Stimulated activated CD4-positive, alpha-beta T cell treated with anti-CD3 and anti-CD28 coated beads, Interleukin-12 subunit alpha, Interleukin-12 subunit beta, amount 100 ng/mL, for 4 hours (primary cell): ENCODE measurements at places on chromosomes 3 and 15.
A peak's percentile ranks its signal among the peaks of the same experiment; 100 is the strongest.

GRCh38 chr15:48423896-48424475 is 92.8 kb downstream of the DUT start:
- DNase-seq: no peak

DNA sequence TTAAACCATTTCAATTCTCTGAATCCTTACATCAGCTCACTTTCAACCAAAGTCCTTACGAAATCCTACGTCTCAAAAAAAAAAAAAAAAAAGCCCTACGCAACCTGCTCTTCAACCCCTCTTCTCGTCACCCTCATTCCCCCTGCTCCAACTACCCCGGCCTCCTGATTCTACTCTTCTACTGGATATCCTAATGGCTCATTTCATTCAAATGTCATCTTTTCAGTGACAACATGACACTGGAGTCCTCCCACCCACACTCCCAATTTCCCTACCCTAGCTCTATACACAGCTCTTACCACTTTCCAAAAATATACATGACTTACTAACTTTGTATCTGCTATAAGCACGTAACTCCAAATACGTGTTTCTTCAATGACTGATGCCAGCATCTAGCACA is 11.5 kb downstream of the UBP1 start:
- DNase-seq: no peak

GRCh38 chr3:67018105-67018788 is 20.1 kb downstream of the KBTBD8 start:
- no peak for DNase-seq

DNA sequence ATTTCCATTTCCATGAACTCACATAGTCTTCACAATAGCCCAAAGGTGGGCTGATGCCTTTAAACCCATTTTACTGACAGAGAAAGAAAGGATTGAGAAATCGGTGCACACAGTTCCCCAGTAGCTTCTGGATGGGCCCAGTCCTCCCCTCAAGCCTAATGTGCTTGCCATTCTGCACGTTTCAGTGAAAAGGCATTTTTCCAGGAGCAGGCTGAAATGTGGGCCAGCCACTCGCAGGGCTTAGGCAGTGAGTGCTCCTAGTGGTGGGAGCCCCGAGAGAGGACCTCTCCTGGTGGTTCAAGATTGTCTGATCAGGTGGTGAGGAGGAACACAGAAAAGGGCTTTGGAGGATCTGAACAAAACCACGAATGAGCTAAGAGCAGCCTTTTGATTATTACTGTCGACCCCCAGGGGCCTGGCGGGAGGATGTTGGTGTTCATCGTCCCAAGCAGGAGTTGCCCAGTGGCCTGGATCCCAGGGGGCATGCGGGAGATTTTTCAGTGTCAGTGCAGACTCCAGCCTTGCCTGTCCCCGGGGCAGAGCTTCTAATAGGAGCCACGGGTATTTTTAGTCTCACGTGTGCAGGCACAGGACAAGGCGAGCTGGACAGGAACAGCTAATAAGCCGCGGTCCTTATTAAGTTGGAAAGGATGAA is 8.7 kb upstream of the KY start:
- DNase-seq: no peak

DNA sequence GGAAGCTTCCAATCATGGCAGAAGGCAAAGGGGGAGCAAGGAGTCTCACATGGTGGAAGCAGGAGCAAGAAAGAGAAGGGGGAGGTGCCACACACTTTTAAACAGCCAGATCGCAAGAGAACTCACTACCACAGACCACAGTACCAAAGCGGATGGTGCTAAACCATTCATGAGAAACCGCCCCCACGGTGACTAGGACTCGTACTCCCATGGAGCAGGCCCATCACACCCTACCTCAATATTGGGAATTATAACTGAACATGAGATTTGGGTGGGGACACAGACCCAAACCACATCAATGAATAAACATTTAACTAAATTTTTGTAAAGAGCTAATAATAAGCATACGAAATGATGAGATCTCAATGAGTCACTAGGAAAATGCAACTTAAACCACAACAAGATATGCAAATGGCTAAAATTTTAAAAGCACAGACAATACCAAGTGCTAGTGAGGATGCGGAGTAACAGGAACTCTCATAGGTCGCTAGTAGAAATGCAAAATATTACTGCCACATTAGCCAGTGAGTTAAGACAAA is 10.0 kb downstream of the MRPS25 start:
- peak; percentile 46 for DNase-seq

- no peak for DNase-seq
These were observed 3.7 kb downstream of the WNT5A start for GRCh38 chr3:55483196-55484095.

- DNase-seq: no peak
These were observed 340.2 kb downstream of the LRRC3B start for GRCh38 chr3:26962492-26963360.

DNA sequence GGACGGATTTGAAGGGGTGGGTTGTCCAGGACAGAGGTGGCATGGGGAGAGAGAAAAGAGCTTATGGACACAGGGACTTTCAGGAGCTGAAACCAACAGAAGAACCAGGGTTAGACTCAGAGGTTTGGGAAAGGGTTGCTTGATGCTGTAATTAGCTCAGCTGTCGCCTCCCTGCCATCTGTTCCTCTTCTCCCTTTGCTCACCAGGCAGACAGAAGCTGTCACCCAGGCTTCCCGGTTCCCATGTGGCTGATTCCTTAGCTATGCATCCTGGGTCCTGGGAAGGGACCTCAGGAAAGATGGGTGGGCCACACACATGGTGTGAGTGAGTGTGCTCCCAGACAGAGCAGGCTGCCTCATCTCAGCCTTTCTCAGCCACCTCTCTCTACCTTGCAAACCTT is 14.1 kb downstream of the PTPN23 start:
- DNase-seq: no peak

GRCh38 chr3:42505128-42505848 is 2.8 kb downstream of the VIPR1 start:
- DNase-seq: no peak

DNA sequence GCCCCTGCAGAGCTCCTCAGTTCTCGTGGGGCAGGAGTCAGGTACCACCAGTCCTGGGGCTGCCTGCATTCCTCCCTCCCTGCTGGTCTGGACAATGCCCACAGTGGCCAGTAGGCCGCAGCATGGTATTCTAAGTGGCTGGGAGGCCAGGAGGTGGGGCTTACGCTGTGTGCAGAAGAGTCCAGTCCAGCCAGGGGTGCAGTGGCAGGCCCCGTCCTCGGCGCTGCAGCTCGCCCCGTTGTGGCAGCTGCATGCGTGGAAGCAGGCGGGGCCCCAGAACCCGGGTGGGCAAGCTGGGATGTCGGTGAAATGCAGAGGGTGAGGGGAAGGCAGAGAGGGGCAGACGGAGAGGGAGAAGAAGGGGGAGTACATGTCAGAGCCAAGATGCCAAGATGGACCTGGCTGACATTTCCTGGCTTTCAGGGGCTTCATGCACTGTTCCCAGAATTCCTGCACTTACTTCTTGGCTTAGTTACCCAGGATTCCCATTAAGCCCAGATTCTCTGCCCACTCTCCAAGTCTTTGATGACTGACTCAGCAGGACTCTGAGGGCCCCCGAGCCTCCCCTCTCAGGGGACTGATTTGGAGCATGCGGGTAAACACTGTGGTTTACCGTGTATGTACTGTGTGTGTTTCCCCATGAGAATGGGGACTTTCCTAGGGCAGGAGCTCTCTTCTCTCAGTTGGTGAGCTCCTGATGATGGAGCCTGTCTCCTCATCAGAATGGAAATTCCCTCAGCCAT is 47.5 kb downstream of the RAB11A start:
- DNase-seq: peak; percentile 19

DNA sequence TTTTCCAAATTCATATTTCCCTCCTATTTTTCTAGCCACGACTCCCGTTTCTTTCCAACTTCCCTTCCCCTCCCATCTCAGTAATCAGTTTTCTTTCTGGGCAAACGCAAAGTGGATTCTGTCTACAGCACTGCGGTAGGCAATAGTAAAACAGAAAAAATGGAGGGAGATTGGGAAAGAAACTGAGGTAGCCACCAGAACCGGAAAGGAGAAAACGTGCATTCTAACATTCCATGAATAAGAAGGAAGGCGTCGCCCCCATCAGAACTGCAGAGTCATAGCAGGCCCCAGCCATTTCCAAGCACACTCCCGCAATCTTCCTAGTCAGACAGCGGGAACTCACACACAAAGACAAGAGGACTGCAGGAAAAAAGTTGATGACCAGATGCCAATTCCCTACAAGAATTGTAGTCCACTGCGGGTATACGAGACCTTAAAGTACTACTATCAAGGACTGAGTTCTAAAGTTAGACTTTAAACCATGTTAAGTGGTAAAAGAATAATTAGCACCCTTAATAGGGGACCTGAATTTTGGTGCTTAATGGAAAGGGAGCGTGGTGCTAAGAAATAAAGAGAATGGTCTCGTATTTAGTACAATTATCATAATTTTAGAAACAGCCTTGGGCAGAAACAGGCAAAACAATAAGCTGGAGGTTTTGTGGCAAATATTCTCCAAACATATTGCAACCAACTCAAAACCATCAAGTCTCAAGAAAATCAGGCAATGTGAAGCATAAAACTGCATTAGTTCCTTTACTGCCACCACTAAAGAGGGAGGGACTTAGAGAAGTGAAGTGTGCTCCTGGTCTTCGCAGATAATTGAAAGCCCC is 1.4 kb downstream of the PFN2 start:
- no peak for DNase-seq

- DNase-seq: no peak
These were observed 44.4 kb downstream of the PDZRN3 start for GRCh38 chr3:73580343-73580742.

DNA sequence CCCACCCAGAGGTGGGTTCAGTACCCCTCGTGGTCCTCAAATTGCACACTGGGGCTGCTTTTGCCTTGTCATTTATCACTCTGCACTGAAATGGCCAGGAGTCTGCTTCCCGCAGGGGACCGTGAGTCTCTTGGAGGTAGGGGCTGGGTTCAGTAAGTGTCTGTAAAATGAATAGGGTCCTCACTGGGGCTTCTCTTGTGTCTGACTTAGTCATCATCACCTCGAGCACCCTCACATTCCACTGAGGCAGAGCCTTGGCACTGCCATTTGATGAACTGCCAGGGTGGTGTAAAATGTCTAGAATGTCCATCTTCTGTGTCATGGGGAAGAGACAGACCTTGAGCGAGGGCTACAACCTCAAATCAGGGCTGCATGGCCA is 61.0 kb upstream of the RYK start:
- no peak for DNase-seq

DNA sequence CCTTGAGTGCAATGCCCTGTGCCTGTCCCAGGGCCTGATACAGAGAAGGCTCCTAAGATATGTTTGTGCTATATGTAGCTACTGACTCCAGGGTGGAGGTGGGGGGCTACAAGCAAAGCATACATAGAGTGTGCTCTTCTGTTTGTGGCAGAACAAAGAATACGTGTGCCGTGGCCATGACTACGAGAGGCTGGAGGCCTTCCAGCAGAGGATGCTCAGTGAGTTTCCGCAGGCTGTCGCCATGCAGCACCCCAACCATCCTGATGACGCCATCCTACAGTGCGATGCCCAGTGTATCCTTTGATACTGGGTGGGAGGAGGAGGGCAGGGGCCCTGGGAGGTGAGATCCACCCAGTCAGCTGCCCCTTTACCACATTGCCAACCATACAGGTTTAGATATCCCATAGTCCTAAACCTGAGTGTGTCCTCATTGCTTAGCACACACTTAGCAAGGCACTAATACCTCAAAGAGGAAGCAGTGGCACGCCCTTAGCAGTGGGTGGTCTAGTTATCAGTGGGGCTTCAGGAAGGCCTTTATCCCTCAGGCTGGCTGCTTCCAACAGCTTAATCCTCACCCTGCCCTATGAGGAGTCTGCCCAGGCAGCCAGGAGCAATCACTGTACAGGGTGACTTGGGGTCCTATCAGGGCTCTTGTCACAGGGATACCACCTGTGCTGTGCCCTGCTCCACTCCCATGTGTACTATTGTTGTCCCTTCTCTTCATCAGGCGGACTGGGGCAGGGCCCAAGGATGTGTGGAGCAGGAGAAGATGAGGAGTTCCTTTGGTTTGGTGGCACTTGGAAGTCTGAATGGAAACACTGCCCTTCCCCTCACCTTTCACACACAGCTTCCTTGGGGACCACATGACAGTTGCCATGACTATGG is 30.1 kb upstream of the MANF start:
- no peak for DNase-seq

GRCh38 chr3:143170074-143170473 is 50.5 kb downstream of the CHST2 start:
- DNase-seq: no peak

- DNase-seq: no peak
These were observed 266.8 kb downstream of the TLE3 start for GRCh38 chr15:69830876-69831275.

- DNase-seq: no peak
These were observed 292.6 kb downstream of the SUCLG2 start for GRCh38 chr3:67361770-67362169.

DNA sequence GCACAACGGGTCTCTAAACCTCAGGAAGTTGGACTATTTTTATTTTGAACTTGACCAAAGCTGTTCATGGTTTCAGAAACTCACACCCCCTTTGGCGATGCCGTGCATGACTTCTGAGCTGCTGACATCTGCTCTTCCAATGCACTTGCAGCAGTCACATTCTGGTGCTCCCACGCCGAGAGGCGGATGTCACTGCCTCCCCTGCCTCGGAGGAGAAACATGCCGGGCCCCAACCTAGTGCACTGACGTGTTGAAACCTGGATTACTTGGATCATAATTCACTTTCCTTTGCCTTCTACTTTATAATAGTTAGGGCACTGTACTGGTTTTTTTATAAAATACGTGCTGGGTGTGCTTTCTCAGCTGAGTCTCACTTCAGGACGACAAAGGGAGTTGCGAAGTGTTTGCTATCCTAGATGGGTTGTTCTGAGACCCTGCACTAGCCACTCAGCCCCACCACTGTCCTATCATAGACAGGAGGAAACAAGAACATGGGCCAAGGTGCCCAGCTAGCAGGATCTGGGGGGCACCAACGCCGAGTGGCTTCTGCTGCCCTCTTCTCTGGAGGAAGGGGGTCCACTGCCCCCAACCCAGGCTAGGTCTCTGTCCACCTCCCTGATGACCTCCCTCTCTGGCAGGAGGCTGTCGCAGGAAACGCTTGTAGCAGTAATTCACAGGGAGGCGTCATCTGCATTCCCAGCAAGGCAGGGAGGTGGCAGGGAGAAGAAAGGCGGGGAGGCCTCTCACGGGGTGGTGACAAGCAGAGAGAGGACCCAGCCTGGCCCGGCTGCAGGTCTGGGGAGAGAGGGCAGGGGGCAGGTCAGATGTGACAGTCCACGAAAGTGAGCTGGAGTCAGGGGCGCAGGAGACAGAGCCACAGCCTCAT is 158.8 kb upstream of the IQSEC1 start:
- no peak for DNase-seq

DNA sequence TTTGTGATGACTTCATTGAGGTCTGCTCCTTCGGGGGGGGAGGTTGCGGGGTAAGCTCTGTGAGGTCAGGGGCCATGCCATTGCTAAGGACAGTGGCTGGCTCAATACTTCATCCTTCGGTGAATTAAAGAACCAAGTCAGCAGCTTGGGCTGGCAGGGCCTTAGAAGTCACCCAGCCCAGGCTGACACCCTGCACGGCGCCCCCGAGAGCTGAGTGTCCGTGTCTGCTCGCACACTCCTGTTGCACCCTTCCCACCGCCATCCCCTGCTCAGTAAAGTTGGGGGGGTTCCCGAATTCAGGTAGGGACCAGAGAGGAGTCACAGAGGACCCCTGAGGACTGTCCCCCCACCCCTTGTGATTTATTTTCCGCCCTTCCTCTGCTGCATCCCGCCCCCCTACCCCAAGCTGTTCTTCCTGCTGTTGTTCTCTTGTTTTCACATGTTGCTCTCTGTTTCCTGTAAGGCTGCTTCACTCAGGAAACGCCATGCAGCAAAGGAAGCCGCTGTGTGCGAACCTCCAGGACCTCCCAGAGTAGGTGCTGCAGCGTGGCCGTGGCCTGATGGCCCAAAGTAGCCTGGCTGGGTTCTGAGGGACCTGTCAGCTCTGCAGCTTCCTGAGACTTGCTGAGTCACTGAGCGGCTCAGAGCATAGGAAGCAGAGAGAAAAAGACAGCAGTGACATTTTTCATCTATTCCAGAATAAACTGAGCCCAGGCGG is 14.4 kb downstream of the EFCC1 start:
- peak; percentile 38 for DNase-seq
